ENCODE measurements at places on chromosomes 6 and 20. TPM values are rescaled to one million over a fixed set of nuclear protein-coding genes. Genes with fewer than 3 reads are reported as not detected.

The CAGE1 gene
- total RNA-seq, result 0.15 TPM

The CCN6 gene
- total RNA-seq, result not detected

The RSPO3 gene
- total RNA-seq, result 5.8 TPM

The PLTP gene
- 10.6 TPM for total RNA-seq

The ERGIC3 gene
- 244 TPM for total RNA-seq

The KCNK17 gene
- total RNA-seq, result not detected

The ZKSCAN4 gene
- 4.7 TPM for total RNA-seq

The ANKRD66 gene
- total RNA-seq, result not detected

Data from epithelial cell of umbilical artery (primary cell).